ENCODE measurements at places on chromosomes 3 and 15. TPM values are rescaled to one million over a fixed set of nuclear protein-coding genes. Genes with fewer than 3 reads are reported as not detected.

ACP3 gene
- 18.1 TPM for total RNA-seq

THBS1 gene
- 171 TPM for total RNA-seq

CILP gene
- 0.21 TPM for total RNA-seq

MYZAP gene
- total RNA-seq: 5.1 TPM

ISLR2 gene
- not detected for total RNA-seq

FETUB gene
- total RNA-seq: not detected

LMOD3 gene
- not detected for total RNA-seq

CACNA1D gene
- 0.84 TPM for total RNA-seq

CA12 gene
- total RNA-seq: not detected

GPR149 gene
- not detected for total RNA-seq

ALS2CL gene
- 5.4 TPM for total RNA-seq

RPL14 gene
- total RNA-seq: 542 TPM
